ENCODE measurements at places on chromosomes 4 and X. TPM values are rescaled to one million over a fixed set of nuclear protein-coding genes. Genes with fewer than 3 reads are reported as not detected.

DNA sequence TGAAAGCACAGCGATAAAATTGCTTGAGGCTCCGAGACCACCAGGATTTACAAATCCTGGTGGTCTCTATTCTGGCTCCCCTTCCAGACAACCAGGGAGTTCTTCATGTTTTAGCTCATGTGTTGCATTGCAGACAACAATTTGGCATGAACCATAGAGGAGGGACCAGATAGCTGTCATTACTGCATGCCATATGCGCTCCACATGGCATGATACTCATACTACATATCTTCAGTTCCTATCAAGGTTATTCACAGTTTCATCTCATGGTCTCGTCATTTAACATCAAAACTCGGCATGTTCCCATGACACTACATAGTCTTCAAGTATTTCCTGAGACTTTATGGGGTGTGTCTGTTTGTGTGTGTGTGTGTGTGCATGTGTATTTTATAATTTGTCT is 220.3 kb downstream of the OR13H1 start:
- H3K36me3 ChIP-seq: peaks cover 5% of the 10 kb centered on the region
- peak overlapping the region; percentile 23 for H3K4me3 ChIP-seq
- H3K27ac ChIP-seq: no peak overlapping the region
- no peaks in the 10 kb centered on the region for H3K27me3 ChIP-seq
- DNase-seq: no peak

GRCh38 chr4:1604706-1605205 is 79.4 kb downstream of the FAM53A start:
- peak; percentile 50 for DNase-seq
- H3K27ac ChIP-seq: no peak overlapping the region
- peaks cover 2% of the 10 kb centered on the region for H3K4me1 ChIP-seq

GRCh38 chrX:19535476-19535875 is 20.2 kb upstream of the MAP3K15 start:
- DNase-seq: no peak
- H3K27ac ChIP-seq: no peak overlapping the region
- no peak overlapping the region for H3K4me3 ChIP-seq

DNA sequence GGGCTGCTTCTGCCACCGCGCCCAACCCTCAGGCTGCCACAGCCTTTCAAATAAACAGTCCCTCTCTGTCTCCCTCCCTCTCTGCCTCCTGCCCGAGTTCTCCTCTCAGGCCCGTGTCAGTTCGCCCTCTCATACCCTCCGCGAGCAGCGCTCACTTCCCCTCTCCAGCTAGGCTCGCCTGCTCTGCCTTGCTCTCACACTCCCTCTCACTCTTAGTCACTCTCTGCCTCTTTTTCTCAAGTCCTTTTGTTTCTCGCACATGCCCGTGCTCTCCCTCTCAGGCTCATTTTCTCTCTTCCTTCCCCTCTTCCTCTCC is 3.2 kb downstream of the EFNB1 start:
- H3K27ac ChIP-seq: no peak overlapping the region
- peaks cover 31% of the 10 kb centered on the region for H3K4me1 ChIP-seq
- peaks cover 33% of the 10 kb centered on the region for H3K27me3 ChIP-seq

- no peaks in the 10 kb centered on the region for H3K36me3 ChIP-seq
- no peak for DNase-seq
- H3K27ac ChIP-seq: no peak overlapping the region
These were observed 9.7 kb upstream of the SH3KBP1 start for GRCh38 chrX:19897091-19897490.

DNA sequence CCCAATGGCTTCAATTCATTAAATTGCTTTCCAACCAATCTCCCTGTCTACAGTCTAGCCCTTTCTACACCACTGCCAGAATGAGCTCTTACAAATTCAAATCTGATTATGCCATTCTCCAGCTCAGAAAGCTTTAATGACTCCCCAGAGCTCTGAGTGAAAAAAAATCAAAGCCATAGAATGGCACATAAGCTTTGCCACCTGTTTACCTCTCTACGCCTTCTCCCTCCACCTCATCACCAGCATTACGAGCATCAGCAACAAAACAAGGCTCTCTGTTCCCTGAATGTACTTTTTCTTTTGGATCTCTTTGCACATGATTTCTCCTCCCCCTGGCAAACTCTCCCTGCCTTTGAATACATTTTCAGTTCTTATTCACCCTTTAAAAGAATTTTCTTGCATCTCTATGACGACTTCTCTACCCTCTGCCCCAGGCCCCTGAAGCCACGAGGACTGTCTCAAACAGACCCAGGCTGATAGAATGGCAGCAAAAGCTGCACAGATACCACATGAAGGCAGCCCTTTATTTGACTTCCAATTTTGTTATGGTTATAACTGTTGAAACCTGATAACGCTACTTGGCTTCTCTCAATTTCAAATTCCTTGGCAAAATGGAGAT is 516.0 kb downstream of the PCDH7 start:
- no peaks in the 10 kb centered on the region for H3K36me3 ChIP-seq
- H3K27ac ChIP-seq: no peak overlapping the region
- no peaks in the 10 kb centered on the region for H3K4me1 ChIP-seq
- no peak for DNase-seq
- H3K27me3 ChIP-seq: no peaks in the 10 kb centered on the region

DNA sequence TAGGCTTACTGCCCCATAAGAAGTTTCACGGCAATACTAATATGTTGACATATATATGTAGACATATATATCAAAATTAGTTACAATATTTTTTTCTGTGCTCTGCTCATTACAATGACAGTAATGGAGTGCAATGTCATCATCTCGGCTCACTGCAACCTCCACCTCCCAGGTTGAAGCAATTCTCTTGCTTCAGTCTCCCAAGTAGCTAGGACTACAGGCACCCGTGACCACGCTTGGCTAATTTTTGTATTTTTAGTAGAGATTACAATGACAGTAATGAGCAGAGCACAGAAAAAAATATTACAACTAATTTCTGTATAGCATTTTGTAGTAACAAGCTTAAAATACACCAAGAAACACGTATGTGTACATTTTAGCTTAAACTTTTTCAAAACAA is 7.6 kb downstream of the EIF4E start:
- no peak overlapping the region for H3K27ac ChIP-seq
- H3K4me1 ChIP-seq: no peaks in the 10 kb centered on the region
- DNase-seq: no peak
- H3K4me3 ChIP-seq: no peak overlapping the region

DNA sequence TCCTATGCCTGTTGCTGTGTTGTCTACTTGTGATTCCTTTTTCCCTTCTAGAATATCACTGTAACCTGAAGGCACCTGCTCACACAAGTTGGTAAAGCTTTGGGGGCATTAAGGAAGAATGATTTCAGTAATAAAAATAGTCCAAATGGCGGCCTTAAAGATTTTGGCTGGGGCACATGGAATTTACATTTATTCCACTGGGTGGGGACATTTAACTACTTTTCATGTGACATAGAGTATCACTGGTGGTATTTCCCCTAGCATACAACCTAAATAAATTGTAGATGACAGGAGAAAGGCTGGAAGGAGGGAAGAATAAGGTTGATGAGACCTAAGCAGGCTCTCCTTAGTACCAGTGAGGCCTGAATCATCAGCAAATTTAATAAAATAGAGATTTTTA is 121.8 kb upstream of the EDA2R start:
- H3K27ac ChIP-seq: no peak overlapping the region
- H3K36me3 ChIP-seq: no peaks in the 10 kb centered on the region
- H3K4me1 ChIP-seq: no peaks in the 10 kb centered on the region
- no peak overlapping the region for H3K4me3 ChIP-seq

- DNase-seq: no peak
- no peaks in the 10 kb centered on the region for H3K4me1 ChIP-seq
- H3K4me3 ChIP-seq: no peak overlapping the region
- no peak overlapping the region for H3K27ac ChIP-seq
These were observed 39.4 kb downstream of the PDE5A start for GRCh38 chr4:119589165-119589564.

DNA sequence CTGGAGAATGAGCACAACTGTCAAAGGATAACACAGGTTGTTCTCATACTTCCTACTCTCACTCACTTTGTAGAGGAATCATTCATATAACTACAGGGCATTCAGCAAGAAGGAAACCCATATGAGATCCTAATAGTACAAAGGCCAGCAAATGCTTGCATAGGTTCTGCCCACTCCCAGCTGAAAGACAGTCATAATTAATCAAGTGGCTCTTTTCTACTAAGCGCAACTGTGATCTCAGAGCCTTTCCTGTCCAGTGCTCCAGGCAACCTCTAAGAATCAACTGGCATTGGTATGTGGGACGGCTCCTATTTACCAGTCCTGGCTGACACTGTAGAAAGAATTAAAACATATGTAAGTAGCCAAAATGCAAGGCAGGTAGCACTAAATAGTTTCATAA is 18.9 kb upstream of the MND1 start:
- H3K36me3 ChIP-seq: no peaks in the 10 kb centered on the region
- H3K27me3 ChIP-seq: no peaks in the 10 kb centered on the region
- no peak overlapping the region for H3K27ac ChIP-seq

DNA sequence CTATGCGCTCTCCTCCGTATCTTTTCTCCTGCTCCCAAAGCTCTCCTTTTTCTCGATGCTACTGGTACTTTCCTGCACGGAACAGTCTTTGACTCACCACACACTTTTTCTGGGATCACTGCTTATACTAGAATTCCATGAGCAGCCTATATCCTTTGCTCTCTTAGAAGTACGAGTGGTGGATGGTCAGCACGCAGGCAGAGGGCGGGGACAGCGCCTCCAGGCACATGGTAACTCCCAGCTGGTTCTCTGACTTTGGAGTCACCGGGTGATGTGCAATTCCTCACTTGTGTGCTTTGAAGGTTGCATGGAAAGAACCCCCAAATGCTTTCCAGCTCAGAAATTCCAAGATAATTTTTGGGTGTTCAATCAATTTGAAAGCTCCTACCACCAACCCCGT is 56.0 kb downstream of the STX18 start:
- no peaks in the 10 kb centered on the region for H3K27me3 ChIP-seq
- H3K36me3 ChIP-seq: no peaks in the 10 kb centered on the region
- H3K4me1 ChIP-seq: no peaks in the 10 kb centered on the region
- H3K4me3 ChIP-seq: no peak overlapping the region
- no peak for DNase-seq
- H3K27ac ChIP-seq: no peak overlapping the region

DNA sequence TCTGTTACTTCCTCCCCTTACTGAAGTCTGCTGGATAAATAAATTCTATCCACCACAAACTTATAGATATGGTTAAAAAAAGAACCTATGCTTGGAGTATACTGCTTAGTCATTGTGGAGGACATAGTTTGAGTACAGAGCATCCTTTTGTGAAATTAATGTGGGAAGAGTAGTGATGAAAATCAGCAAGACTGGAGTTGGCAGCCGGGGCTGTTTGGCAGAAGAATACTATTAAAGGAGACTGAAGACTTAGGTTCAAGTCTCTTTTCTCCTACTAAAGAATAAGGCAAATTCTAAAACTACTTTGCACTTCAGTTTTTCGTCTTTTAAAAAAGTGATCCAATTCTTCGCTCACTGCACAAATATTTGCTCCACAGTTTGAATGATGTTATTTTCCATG is 326.6 kb upstream of the ATOH1 start:
- DNase-seq: no peak
- H3K36me3 ChIP-seq: no peaks in the 10 kb centered on the region
- H3K4me1 ChIP-seq: no peaks in the 10 kb centered on the region
- no peaks in the 10 kb centered on the region for H3K27me3 ChIP-seq

- no peak overlapping the region for H3K4me3 ChIP-seq
- no peaks in the 10 kb centered on the region for H3K27me3 ChIP-seq
- no peaks in the 10 kb centered on the region for H3K4me1 ChIP-seq
- DNase-seq: no peak
- H3K27ac ChIP-seq: no peak overlapping the region
- H3K36me3 ChIP-seq: no peaks in the 10 kb centered on the region
These were observed 12.4 kb downstream of the DCAF8L1 start for GRCh38 chrX:27968878-27969277.

DNA sequence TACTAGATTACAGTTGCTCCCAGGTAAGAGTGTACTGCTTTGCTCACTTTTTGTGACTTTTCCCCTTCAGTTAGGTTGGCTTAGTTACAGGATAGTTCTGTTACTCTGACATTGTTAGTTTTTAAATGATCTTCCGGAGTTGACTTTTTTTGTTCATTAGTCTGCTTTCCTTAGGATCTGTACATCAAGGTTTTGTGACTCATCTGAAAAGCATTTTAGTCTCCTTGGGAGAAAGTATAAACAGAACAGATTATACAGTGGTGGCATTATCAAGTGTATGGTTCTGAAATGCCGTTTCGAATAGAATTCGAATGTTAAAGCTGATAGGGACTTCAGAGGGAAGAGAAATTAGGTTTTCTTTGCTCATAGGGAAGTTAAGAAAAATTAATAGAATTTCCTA is 63.3 kb downstream of the USP9X start:
- no peak overlapping the region for H3K27ac ChIP-seq
- no peak for DNase-seq
- no peaks in the 10 kb centered on the region for H3K4me1 ChIP-seq
- H3K4me3 ChIP-seq: no peak overlapping the region
- peaks cover 7% of the 10 kb centered on the region for H3K36me3 ChIP-seq

DNA sequence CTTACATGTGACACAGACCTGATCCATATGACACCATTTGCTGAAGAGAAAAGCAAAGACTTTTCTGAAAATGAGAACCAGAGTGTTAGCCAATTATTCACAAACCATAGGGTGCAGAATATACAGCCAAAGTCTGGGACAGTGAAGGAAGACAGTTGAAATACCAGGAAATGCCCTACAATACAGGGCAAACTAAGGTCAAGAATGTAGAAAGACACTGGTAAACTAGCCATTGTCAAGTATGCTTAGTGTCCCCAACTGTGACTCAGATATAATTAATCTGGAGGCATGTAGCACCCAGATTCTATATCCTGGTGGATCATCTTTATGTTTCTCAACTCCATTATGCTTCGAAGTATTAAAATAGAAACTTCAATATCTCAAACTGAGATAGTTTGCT is 200.9 kb upstream of the FSTL5 start:
- no peaks in the 10 kb centered on the region for H3K36me3 ChIP-seq
- no peaks in the 10 kb centered on the region for H3K27me3 ChIP-seq
- DNase-seq: no peak
- no peak overlapping the region for H3K4me3 ChIP-seq
- no peaks in the 10 kb centered on the region for H3K4me1 ChIP-seq
- H3K27ac ChIP-seq: no peak overlapping the region

GRCh38 chr4:21749924-21750323 is 198.6 kb downstream of the KCNIP4 start:
- H3K4me1 ChIP-seq: no peaks in the 10 kb centered on the region
- no peak for DNase-seq
- H3K27me3 ChIP-seq: no peaks in the 10 kb centered on the region
- H3K36me3 ChIP-seq: no peaks in the 10 kb centered on the region
- H3K27ac ChIP-seq: no peak overlapping the region

- no peak overlapping the region for H3K27ac ChIP-seq
- no peak for DNase-seq
- H3K36me3 ChIP-seq: no peaks in the 10 kb centered on the region
These were observed 143.0 kb upstream of the GYPA start for GRCh38 chr4:144283526-144283925.

FAM47E gene
- polyA plus RNA-seq: 2.8 TPM

UGT2B7 gene
- 3.4 TPM for polyA plus RNA-seq

GATA1 gene
- polyA plus RNA-seq: 0.14 TPM

CSAG1 gene
- 0.30 TPM for polyA plus RNA-seq

FAM149A gene
- polyA plus RNA-seq: 1.9 TPM

CT55 gene
- 0.07 TPM for polyA plus RNA-seq

TLR2 gene
- polyA plus RNA-seq: 13.6 TPM

Data from thymus (tissue), 14 donors.